ENCODE measurements at places on chromosomes 2 and 18.

GRCh38 chr2:109269706-109270504, 140.9 kb downstream of the SH3RF3 start:
- DNase-seq: no peak

- DNase-seq: no peak
These were observed 1130.1 kb upstream of the CELF4 start for GRCh38 chr18:38695559-38696280.

DNA sequence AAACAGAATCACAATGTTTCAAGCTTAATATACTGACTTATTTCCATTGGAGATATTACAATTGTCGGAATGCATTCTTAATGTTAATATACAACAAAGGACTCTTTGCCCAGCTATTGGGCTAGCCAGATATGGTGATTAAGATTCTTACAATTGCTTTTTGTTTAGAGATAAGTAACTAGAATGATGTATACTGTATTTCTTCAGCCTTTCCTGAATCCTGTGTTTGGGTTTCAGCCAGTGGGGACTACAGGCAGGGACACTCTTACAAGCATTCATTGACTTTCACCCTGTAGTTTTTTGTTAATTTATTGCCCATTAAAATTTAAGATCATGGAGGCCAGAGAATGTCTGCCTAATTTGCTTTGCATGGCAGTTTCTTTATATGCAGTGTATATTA, 254.1 kb upstream of the TMEFF2 start:
- DNase-seq: no peak

DNA sequence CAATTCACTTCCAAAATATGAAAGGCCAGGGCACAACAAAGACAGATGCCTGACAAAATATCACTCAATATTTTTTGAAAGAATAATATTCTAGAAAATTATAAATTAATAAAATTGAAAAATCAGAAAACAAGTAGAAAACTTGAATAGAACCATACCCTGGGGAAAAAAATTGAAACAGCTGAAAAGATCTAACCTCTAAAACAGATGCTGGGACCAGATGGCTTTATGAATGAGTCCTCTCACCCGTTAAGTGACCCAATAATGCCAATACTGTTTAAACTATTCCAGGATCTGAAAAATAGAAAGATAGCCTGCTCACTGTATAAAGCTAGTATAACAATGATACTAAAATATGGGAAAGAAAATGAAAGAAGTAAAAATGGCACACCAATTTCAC, 322.3 kb upstream of the VWC2L start:
- no peak for DNase-seq

GRCh38 chr2:206225435-206226232, 48.8 kb upstream of the ZDBF2 start:
- DNase-seq: no peak

DNA sequence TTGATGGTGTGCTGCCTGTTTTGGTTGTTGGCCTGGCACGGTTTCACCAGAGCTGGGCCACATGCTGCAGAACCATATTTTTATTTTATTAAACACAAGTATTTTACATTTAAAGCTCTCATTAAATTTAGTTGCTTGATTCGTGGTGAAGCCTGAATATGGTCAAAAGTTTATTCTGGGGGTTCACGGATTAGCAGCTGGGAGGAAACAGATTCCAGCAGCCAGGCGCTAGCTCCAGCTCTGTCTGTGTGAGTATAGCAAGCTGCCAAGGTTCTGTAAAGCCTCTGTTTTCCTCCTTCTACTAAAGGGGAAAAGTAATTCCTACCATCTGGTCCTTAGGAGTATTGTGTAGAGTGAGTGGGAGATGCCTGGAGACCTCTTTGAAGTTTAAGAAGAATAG, 22.5 kb downstream of the GATA6 start:
- DNase-seq: no peak

- no peak for DNase-seq
These were observed 348.4 kb upstream of the RAB12 start for GRCh38 chr18:8260827-8261226.

DNA sequence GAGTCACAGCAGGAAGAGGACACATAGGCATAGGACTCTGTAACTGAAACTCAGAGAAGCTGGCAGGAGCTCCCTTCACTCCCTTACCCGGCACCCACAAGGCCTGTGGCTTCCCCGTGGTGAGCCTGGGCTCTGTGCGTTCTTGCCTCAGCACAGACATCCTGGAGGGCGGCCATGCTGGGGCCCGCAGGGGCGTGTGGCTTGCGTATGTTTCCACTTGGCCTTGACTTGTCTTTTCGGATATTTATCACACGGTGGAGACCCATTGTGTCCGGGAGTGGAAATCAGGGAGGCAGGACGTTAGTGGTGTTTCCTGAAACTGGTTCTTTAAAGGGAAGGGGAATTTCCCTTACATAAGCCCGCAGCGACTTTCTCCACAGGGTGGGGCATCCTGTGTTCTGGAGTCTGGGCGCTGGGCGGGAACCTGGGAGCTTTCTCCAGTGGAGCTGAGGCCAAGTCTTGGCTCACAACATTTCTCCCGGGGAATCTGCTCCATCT, 49.9 kb upstream of the EML6 start:
- DNase-seq: peak; percentile 74

GRCh38 chr2:26255759-26256384, 11.1 kb downstream of the HADHB start:
- no peak for DNase-seq

- no peak for DNase-seq
These were observed 8.3 kb upstream of the KLF11 start for GRCh38 chr2:10035053-10035422.

DNA sequence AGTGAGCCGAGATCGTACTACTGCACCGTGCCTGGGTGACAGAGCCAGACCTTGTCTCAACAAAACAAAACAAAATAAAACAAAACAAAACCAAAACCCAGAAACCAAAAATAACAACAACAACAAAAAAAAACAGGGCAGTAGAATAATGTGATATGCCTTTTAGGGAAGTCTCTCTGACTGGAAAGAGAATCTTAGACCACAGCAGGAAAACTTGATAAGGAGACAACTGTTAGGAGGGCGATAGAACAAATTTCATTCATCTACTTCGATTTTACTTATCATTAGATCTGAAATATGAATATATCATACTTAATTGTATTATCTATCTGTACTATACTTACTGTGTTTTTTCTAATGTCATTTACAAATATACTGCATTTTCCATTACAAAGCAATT, 109.0 kb upstream of the CNTNAP5 start:
- DNase-seq: no peak

DNA sequence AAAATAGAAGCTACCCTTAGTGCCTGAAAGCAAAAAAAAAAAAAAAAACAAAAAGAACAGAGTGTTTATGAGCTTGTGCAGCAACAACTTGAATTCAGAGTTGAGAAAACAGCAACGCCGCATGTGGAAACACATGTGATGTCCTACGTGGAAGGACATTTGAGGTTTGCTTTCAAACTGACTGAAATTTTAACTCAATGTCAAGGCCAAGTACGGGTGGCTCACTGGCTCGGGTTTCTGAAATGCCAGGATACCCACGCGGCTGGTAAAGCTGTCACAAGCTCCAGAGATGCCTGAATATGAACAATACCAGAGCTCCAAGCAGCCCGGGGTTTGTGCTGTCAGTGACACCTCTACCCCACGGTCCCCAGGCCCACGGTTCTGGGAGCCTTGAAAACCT, 72.2 kb upstream of the THOC1 start:
- DNase-seq: no peak

DNA sequence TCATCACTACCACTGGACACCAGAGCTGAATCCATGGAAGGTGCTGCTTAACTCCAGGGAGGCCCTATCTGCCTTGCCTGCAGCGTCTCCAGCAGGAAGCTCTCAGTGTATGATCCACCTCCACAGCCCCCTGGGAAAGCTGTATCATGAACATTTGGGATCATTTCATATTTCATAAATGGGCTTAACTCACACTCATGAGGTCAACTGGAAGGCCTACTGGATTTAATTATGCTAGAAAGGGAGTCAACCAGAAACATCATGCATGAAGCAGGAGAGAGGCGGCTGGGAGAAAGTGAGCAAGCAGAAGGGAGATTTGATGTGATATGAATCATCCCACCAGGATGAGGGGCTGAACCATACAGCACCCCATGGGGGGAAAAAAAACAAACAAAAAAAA, 537.7 kb downstream of the TNS1 start:
- no peak for DNase-seq

- DNase-seq: no peak
These were observed 146.4 kb downstream of the MYT1L start for GRCh38 chr2:2184549-2185249.

GRCh38 chr2:143807192-143807591, 678.0 kb downstream of the ARHGAP15 start:
- no peak for DNase-seq

DNA sequence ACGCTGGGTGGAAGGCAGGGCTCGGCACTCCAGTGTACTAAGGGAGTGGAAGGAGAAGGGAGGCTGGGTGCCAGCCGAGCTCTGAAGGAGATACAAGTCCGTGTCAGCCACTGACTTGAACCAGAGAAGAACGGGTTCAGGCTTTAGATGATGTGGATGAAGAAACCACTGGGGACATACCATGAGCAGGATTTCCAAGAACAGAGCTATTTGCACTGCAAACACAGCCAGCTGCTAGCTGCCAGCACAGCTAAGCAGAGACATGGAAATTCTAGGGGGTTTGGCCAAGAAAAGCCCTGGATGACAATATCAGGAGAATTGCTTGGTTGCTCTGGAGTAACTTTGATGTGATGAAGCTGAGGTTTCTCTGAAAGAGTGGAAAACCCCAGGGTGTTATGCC, 5.2 kb downstream of the CD207 start:
- no peak for DNase-seq

- no peak for DNase-seq
These were observed 22.2 kb upstream of the IL1RL1 start for GRCh38 chr2:102289129-102289528.

DNA sequence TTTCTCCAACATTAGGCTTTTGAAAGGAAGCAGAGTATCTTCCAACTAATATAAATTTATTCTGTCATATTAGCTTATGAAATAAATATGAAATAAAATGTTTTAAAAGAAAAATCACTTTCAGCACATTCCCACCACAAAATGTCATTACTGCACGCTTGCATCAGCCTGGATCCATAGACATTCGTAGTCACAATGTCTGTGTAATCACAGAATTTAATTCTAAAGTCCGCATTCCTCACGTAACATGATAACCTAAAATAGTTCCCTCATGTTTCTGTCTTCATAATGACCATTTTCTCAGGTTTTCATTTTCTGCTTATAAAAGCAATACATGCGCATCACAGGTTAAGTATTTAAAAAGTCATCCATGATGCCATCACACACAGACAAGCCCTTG, 47.1 kb downstream of the HDAC4 start:
- DNase-seq: no peak

GRCh38 chr2:179454443-179455171, 190.0 kb upstream of the SESTD1 start:
- DNase-seq: no peak

DNA sequence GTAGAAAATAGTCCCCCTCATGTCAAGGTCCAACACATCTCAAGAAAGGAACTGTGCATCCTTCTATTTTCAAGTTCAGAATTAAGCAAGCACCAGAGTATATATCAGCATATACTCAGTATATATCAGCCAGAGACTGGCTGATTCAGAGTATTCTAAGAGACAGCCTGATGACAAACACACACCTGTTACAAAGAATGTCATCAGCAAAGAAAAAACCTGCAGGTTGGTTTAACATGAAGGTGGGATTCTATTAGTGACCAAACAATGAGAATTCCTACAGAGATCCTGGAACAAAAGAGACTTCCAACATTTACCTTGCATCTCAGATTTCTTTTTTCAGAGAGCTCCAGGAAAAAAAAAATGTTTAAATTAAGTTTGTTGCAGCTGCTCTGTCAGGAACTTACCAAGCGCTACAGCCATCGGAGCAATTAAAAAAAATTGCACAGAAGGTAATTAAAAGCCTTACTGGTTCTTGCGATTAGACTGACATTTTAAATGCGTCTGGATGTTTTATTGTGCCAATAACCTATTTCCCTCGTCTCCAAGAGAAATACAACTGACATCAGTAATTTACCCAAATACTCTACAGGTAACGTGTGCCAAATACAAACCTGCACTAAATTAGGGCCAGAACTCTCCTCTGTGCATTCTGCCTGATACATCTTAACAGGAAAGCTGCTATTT, 218.1 kb downstream of the HNMT start:
- DNase-seq: no peak

DNA sequence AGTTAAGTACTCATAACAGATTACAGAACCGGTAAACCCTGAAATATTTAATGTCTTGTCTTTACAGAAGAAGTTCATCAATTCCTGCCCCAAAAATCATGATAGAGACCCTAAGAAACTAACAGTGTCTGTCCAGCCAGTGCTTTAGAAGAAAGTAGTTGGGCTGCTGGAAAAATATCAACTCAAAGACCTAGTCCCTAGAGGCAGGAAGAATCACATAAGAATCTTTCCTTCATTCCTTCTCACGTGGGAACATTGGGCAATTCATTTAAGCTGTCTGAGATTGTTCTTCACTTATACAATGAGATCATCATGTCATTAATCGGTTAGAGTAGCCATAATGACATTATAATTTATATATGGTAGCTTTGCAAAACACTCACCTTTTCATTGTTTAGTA, 156.4 kb downstream of the CCBE1 start:
- no peak for DNase-seq

DNA sequence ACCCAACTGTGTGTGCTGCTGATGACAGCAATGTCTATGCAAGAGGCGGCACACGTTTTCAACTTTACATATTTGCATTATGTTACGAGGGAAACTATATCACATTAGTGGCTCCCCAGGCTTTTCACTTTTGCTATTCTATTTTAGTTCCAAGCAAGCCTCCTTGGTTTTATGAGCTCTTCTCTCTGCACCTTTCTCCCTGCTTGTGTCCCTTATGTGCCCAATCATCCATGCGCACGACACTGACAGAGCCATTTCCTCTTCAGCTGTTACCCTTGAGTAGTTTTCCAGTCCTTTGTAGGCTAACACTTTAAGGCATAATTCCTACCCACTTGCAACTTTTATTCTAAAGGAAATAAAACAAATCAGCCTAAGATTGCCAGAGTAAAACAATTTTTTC, 154.3 kb downstream of the TCF4 start:
- no peak for DNase-seq

DNA sequence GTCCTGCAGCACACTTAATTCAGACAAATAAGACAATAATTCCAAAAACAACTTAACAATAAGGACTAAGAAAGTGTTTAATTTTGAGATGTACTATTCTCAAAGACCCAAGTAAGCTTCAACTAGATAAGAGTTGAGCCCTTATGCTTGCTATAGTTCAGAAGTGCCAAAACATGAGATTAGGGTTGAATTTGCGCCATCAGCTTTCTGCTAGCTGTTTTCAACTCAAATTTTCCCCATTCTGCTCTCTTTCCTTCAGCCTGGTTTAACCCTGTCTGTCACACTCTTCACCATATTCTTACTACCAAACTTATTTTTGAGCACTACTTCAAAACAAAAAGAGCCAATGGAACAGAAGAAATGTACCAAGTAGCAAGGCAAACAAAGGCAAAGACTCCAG, 4.1 kb downstream of the NFE2L2 start:
- DNase-seq: no peak

GRCh38 chr2:64646007-64646880, 7.5 kb downstream of the SERTAD2 start:
- peak; percentile 67 for DNase-seq

GRCh38 chr18:56469582-56469981, 168.8 kb downstream of the TXNL1 start:
- DNase-seq: no peak

Measured in left colon (tissue), 2 donors.